Mucosa of gallbladder (tissue), 1 donor: ENCODE measurements at places on chromosomes 2 and 18.

DNA sequence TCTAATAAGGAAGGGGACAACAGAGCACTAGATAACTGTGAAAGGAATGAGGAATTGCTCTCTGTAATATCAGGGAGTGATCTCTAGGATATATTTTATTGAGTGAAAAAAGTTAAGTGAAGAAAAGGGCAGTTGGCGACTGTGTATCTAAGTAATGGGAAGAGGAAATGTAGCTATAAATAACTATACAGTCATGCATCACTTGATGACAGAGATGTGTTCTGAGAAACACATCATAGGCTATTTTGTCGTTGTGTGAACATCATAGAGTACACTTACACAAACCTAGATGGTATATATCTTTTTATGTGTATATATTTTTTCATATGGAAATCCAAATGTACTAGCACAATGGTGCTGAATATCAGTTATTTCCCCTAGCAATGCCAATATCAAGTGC is 329.3 kb downstream of the TXNL1 start:
- no peak for DNase-seq

DNA sequence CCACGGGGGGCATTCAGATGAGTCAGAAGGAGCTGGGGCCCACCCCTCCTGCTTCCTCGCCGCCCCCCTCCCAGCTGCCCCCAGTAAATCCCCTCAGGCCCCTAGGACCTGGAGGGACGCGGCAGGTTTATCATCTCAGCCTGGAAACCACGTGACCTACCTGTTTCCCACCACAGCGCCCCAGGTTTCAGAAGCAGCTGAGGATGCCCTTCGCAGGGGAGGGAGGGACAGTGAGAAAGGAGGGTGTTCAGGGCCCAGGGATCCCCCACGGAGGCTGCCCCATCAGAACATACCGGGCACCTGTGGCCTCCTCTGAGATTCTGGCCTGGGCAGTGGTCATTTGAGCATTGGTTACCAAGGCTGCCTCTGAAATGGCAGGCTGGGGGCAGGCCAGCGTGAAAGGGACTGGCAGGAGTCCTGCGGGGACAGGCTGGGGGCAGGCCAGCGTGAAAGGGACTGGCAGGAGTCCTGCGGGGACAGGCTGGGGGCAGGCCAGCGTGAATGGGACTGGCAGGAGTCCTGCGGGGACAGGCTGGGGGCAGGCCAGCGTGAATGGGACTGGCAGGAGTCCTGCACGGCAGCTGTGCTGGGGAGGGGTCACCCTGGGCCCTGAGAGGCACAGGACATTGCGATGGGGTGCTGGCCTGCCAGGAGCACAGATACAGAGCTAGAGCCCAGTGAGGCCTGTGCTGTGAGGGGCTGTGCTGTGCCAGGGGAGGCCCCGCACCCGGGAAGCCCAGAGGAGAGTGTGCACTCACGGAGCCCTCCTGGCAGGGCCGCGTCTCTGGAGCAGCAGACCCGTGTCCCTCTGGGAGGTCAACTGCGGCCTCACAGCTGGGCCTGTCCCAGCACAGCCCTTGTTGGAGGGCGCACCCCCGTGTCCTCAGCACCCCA is 1.6 kb downstream of the NEU4 start:
- DNase-seq = no peak

- DNase-seq = no peak
These were observed 210.6 kb downstream of the C1D start for GRCh38 chr2:67851956-67852824.

DNA sequence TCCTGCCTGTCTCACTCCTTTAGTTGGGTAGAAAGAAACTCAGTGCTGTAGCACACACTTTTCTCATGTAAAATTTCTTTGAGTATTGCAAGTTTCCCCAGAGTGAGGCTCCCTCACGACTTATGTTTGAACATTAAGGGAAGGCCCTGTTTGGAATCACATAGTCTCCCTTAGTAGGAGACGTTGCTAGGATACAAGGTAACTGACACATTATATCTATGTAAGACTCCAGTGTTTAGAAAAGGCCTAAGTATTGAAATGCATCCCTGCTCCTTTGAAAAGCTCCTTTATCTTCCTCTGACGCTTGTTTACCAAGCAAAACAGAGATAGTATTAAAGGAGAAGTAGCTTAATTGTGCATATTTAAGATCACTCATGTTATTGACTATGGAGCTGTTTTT is 248.2 kb downstream of the PHLPP1 start:
- no peak for DNase-seq

- DNase-seq = no peak
These were observed 729.4 kb downstream of the RNF144A start for GRCh38 chr2:7646661-7647060.

GRCh38 chr18:23872701-23873550 is 141.6 kb upstream of the TTC39C start:
- DNase-seq = peak; percentile 61

GRCh38 chr2:85732467-85733120 is 21.2 kb upstream of the ATOH8 start:
- no peak for DNase-seq

DNA sequence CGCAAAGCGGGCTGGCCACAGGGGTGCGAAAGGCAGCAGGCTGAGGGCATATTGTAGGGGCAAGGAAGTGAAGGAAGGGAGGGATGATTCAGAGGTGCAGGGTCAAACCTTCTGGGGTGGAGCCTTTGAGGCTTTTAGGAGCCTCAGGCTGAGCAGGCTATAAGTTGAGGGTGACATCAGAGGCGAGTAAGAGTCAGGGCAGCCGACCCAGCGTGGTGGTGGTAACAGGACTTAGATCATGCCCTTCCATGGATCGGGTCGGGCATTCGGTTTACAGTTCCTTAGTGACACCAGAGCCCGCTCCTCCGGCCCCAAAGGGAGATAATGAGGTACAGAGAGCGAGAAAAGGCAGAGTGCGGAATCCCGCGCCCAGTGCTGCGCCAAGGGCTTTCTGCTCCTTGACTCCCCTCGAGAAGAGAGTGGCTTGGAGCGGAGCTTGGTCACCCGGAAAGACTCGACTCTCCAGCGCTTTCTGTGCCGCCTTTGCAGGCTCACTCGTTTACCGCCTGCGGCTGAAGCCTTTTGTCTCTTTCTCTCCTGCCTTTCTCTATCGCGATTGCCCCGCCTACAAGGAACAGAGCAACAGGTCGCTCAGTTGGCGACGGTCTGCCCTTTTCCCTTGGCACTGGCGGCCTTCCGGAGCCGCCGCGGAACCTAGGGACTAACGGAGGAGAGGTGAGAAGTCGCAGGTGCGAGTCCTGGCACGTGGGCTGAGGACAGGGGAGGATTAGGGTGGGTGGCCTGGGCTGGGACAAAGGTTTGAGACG is 720 bp downstream of the LBX2 start:
- DNase-seq = no peak

- DNase-seq = peak; percentile 24
These were observed 45.0 kb downstream of the SLC38A11 start for GRCh38 chr2:164910101-164910899.

DNA sequence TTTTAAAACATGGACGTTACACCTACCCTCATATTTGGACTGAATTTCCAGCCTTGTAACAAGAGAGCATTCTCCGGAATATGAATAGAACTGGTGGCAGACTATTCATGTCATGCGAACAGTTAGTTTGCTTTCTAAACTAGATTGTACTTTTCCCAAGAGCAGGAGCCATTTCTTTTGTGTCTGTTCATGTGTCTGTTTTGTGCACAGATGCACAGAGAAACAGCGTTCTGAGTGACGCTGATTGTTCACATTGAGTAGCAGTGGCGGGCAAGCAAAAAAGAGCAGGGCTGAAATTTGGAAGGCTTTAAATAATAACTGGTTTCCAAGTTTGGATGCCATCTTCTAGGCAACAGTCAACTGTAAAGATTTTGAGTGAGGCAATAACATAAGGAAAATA is 200.3 kb downstream of the NRXN1 start:
- no peak for DNase-seq

DNA sequence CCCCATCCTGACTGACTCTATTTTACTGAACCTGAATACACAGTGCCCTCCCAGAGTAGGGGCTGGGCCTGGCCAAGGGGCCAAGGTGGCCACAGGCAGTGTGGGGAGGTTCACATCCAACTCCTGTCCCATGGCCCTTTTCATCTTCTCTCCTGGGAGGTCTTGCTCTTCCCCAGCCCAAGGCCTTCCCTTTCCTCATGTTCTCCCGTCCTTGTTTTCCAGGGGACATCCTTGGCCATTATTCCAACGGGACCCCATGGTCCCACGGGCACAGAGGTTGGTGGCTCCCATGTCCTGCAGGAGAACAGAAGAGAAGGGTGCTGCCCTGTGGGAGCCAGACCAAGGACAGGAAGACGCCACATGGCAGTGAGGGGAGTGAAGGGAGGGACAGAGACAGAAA is 10.4 kb downstream of the MALL start:
- DNase-seq = no peak

- DNase-seq = no peak
These were observed 26.0 kb upstream of the LAPTM4A start for GRCh38 chr2:20077411-20077940.

DNA sequence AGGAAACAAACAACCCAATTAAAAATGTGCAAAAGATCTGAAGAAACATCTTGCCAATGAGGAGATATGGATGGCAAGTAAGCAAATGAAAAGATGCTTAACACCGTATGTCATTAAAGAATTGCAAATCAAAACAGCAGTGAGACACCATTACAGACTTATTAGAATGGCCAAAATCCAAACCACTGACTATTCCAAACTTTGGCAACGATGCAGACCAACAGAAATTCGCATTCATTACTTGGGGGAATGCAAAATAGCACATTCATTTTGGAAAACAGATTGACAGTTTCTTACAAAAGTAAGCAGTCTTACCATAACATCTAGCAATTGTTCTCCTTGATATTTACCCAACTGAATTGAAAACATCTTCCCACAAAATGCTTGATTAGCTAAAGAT is 1118.7 kb downstream of the SUCLG1 start:
- DNase-seq = no peak

- DNase-seq = no peak
These were observed 69.7 kb downstream of the TPO start for GRCh38 chr2:1482981-1483380.

DNA sequence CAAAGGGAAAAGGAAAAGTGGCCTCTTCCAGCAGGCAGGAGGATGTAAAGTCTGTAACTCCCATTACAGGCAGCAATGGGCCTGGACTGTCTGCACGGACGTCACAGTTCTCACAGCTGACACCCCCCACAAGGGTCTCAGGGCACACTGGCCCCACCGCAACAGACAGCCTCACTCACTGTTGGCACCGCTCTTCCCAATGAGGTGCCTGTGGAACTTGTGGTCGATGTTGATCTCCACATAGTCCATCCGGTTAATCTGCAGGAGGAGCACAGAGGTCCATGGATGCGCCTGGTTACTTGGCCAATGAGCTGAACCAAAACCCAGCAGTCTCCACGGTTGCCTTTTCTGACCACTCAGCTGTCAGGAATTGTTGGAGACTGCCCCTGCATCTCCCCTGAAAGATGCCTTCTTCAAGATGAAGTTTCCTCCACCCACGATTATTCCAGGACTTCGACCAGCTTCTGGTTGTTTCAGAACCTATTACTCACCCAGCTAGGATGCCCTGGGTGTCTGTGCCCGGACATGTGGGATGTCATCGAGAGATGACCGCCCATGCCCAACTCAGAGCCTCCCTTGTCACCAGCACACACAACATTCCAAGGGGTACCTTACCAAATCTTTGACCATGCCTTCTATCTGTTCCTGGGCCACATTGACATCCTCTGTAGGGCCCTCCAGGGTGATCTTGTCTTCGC is 62.5 kb downstream of the HDLBP start:
- DNase-seq = no peak

- no peak for DNase-seq
These were observed 700.4 kb downstream of the LRRTM4 start for GRCh38 chr2:76821731-76822130.
